ENCODE measurements at places on chromosomes 12 and 14. TPM values are rescaled to one million over a fixed set of nuclear protein-coding genes. Genes with fewer than 3 reads are reported as not detected.

Gene PLEKHG7
- not detected for total RNA-seq

Gene ANKRD33
- not detected for total RNA-seq

Gene TAS2R30
- 4.4 TPM for total RNA-seq

Gene KRT2
- total RNA-seq = not detected

Gene LMNTD1
- total RNA-seq = not detected

Gene NINJ2
- total RNA-seq = 4.8 TPM

Gene CIROP
- total RNA-seq = not detected

Gene LHX5
- not detected for total RNA-seq
